Activated CD4-positive, alpha-beta T cell treated with anti-CD3 and anti-CD28 coated beads, Interleukin-2, amount 50 U/mL, for 1 hour (primary cell): ENCODE measurements at places on chromosomes 16 and 17.

- no peak for DNase-seq
Observed at GRCh38 chr16:65658349-65658748, 536.5 kb upstream of the CDH11 start.

DNA sequence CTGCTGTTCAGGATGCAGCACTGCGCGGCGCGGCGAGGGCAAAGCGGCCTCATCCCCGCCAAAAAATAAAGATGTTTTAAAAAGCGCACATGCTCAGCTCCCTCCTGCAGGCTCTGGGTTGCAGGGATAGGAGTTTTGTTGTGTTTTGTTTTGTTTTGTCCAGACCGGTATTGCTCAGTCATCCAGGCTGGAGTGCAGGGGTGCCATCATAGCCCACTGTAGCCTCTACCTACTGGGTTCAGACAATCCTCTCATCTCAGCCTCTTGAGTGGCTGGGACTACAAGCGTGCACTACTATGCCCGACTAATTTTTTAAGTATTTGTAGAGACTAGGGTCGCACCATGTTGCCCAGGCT lies 636 bp downstream of the WWOX start:
- DNase-seq, result no peak

DNA sequence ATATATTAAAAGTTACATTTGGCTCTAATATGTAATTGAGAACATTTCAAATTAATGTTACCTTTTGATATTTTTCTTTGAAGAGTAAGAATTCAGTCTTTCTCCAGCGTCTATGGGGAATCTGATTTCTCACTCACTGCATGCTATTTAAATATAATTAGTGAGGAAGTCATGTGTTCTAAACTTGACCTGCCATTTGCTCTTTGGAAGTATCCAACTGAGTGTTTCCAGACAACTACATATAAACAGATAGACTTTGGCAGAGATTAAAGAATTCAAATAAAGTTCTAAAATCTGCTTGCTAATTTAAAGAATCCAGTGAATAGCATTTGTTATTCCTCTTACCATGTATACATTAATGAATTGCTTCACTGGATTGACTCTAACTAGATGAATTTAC lies 23.5 kb downstream of the OMG start:
- no peak for DNase-seq

DNA sequence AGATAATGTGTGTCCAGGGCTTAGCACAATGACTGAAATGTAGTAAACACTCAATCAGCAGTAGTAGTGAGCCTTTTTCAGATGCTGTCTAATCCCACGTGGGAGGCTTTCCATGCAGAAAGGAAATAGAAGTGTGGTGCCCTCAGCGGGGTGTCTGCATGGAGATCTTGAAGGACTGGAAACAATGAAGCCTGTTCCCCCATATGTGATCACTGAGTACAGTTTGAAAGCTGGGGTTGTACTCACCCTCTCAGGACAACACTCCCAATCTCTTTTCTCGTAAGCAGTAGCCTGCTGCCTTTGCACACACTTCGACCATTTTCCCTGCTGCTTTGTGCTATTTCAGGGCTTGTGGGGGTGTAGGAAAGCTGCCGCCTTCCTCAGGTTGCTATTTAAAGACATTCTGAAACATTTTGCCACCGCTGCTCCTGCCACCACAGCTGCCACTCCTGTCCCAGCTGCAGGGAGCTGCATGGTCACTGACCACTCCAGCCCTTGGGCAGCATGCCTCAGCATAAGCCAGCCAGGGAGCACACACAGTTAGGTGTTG lies 40.6 kb upstream of the HAS3 start:
- no peak for DNase-seq

DNA sequence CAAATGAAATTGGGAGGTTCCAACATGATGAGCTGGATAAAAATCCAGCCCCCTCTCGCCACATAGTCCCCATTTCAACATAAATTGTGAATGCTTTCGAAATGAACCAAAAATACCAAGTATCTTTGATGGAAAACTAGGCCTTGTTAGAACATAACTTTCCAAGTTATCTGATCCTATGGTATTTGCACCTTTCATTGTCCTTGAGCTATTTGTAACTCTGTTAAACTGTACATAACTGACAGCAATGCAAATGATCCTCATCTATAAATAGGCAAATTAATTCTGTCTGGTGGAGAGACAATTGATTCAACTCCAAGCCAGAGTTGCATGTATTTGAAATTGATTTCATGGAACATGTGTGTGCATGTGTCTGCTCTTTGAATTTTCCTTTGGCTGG lies 18.2 kb downstream of the CMTM4 start:
- DNase-seq, result no peak

- peak; percentile 67 for DNase-seq
Observed at GRCh38 chr17:38871247-38872015, 1.6 kb downstream of the LASP1 start.

- DNase-seq, result no peak
Observed at GRCh38 chr16:12341966-12342365, 365.4 kb downstream of the SNX29 start.

GRCh38 chr16:88526906-88527185 lies 43.4 kb upstream of the ZC3H18 start:
- DNase-seq, result no peak

- DNase-seq, result no peak
Observed at GRCh38 chr16:15993946-15994665, 44.7 kb downstream of the ABCC1 start.

GRCh38 chr17:10126616-10127501 lies 71.5 kb downstream of the GAS7 start:
- DNase-seq, result no peak

DNA sequence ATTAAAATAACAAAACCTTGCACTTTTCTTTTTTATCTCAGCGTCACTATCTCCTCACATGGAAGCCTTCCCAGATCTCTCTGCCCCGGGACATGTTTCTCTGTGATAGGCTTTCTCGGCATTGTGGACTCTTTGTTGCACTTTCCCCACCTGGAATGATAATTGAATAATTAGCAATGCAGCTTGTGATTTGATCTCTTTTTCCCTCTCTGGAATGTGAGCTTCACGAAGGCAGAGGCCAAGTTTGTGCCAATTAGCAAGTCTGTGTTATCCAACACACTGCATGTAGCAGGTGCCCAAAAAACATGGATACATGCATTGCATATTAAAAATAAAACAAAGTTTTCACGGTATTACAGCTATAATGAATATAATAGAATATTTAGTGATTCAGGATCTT lies 431.2 kb downstream of the HAPSTR1 start:
- no peak for DNase-seq

DNA sequence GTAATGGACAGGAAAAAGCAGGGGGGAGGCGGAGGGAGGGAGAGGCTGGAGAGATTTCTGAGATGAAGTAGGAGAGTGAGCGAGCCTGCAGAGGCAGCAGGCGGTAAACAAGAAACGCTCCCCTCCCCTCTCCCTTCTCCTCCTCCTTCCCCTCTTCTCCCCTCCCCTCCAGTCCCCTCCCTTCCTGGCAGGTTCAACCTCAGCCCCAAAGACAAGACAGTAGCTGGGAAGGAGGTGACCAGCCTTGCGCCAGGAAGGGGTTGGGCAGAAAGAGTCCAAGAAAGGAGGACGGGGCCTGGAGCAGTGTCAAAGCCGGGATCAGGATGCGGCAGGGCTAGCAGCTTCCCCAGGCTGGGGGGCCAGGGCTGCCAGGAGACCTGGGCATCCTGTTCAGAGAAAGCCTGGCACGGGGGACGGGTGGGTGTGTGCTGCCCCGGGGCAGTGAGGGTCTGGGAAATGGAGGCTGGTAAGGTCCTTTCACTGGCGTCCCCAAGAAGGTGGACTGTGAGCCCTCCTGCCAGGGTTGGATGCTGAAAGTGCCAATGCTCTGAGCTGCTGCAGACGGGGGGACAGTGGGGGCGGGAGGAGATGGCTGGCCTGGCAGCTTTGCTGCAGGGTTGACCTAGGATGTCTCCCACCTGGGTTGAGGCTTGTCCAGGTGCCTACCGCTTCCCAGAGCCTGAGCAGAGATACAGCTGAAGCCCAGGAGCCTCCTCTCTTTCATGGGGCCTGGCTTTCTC lies 261.6 kb upstream of the TNRC6C start:
- DNase-seq, result no peak

DNA sequence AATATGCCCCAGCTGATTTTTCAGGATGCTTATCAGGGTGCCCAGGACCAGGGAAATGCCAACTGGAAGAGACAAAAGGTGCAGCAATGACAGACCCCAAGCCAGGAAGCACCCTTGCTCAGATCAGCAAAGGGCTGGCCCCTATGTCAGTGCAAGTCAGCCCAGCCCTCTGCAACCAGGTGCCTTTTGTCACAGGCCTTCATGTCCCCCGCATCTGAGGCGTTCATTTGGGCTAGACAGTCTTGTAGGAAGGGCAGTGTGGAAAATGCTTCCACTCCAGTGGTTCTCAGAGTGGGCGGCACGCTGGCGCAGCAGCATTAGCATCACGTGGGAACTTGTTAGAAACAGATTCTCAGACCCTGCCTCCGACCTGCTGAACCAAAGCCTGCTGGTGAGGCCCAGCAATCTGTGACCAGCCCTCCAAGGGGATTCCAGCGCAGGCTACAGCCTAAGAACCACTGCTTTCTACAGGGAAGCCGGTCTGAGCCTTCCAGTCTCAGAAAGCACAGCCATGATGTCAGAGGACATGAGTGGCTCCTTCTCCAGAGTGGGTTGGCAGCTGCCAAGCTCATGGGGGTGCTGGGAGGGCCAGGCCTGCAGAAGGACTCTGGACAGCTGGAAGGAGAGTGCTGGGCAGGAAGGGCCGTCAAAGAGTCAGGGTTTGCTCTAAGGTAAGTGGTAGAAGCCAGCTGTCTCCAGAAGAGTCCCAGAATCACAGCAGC lies 13.1 kb downstream of the SLC47A2 start:
- no peak for DNase-seq

GRCh38 chr17:59876107-59876506 lies 16.6 kb downstream of the TUBD1 start:
- DNase-seq, result no peak

DNA sequence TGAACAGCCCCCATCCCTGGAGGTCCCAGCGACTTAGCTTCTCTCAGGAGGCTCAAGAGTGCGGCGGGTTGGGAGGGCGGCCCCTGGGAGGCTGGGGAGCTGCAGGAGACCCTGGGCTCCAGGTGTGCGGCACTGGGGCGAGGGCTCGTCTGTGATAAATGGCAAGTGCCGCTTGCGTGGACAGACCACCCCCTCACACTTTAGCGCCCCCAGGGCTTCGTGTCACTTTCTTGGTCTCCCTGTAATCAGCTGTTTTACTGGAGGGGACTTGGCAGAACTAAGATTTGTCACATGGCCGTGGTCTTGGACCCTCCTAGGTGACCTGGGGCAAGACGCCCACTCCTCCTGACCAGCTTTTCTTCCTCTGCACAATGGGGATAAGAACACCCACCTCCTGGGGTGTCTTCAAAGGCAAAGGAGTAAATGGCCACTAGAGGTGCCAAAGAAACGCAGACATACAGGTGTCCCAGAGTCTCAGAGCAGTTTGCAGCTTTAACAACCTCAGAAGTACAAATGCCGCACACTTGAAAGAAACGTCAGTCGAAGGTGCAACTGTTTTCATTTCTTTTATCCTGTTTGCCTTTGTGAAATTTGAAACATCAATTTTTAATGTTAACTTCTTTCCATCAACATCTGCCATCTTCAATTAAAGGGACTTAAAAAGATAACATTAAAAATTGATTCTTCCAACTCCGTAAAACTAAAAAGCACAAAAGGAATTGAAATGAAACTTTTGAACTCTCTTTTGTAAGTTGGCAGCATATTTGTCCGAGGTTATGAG lies 946 bp downstream of the OSGIN1 start:
- DNase-seq, result no peak

DNA sequence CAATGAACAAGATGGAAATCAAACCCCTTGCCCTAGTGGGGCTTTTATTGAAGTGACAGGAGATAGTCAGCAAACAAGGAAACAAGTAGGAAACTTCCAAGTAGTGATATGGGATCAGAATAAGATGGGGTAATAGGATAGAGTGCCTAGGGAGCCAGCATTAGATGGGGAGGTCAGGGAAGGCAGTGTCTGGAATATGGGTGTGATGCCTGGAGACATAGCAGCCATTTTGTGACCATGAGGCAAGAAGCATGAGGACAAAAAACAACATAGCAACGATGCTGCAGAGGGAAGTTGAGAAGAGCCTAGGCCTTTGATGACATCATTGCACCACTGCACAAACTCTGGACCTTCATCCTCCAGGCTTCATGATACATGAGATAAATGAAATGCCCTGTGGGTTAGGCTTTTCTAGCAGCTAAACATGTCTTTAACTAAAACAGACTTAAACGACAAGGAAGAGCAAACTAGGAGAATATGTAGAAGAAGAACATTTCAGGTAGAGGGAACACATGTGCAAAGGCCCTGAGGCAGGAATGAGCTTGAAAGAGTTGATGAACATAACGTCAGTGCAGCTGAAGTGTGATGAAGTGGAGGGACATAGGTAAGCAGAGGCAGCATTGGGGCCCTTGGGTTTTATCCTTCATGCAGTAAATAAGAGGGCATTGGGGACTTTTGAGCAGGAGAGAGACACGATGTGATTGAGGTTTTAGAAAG lies 18.2 kb upstream of the TMEM11 start:
- DNase-seq, result no peak

DNA sequence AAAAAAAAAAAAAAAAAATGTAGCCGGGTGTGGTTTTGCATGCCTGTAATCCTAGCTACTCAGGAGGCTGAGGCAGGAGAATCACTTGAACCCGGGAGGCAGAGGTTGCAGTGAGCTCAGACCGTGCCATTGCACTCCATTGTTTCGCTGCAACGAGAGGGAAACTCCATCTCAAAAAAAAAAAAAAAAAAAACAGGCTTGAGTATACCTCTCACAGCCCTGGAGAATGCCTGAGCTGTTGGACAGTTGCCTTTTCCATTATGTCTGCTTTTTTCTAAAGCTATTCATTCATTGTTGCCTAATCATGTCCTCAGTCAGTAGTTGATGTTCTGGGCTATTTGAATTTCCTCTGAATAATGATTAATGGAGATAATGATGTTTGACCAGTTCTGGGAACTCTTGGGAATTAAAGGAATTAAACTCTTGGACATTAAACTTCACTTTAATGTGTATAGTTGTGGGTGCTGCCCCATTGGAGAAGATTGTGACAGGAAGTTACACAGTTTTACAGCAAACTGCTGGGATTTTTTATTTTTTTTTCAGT lies 11.8 kb downstream of the HMOX2 start:
- DNase-seq, result no peak

DNA sequence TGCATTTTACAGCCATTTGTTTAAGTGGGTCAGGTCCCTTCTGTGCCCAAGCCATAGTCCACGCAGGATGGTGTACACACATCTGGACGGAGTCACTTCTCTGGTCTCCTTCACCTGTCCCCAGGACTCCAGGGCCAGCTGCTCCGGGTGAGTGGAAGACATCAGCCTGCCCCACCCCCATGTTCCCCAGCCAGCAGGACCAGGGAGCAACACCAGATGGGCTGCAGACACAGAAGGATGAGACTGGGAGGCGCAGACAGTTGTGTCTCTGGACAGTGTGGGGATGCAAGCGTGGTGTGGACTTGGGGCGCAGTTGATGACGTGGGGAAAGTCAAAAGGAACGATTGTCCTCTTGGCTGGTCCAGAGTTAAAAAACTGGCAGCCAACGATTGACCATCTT lies 24.6 kb upstream of the WFDC1 start:
- DNase-seq, result no peak

DNA sequence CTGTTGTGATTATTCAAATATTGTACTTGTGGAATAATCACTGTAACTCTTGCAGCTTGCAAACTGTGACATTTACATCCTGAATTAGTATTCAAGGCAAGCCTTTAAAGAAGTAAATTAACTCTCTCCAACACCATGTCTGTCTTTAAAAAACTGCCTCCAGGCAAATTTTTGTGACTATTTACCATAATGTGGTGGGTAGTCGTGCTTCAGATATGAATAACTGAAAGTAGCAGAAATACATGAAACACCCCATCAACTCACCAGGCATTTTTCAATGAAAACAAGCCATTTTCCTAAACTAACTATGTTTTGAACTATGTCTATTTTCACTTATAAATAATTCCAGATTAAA lies 217.4 kb upstream of the PSMD7 start:
- DNase-seq, result no peak
